Activated CD4-positive, alpha-beta T cell treated with anti-CD3 and anti-CD28 coated beads, Interleukin-10, Interleukin-2, amounts not matched to agents 100 ng/mL and 50 ng/mL, durations not matched to agents 16 hours and 8 hours (primary cell): ENCODE measurements at places on chromosomes 12 and 14.
A peak's percentile ranks its signal among the peaks of the same experiment; 100 is the strongest.

DNA sequence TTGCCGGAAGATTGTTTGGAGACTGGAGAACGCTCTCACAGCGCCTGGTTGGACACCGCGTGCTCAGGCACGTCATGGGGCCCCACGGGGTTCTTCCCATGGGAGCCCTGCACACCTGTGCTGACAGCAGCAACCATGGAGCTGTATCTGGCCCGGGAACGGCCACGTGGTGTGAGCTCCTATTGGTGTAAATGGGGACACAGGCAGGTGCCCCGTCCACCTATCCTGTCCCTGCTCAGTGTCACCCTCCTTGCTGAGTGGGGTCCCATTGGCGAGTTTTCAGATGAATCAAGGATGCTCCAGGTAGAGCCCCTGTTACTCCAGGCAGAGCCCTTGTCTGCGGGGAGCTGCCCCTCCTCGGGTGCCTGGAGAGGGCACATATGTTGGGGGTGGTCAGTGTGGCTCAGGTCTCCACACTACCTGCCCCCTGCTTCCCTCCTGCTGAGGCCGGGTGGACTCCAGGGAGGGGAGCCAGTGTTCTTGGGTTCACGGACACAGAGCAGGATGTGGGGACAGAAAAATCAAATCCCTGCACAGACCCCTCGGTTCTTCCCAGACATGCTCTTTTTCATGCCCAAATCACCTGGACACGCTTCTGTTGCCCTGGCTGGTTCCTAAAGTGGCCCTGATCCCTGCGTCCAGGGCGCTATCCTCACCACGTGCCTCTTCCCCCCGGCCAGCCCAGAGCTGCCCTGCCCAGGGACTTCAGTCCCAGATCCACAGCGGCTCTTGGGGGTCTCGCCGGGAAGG, 250.1 kb downstream of the ADGRD1 start:
- DNase-seq: no peak

GRCh38 chr14:43003845-43004244, 1397.2 kb downstream of the LRFN5 start:
- DNase-seq: no peak

GRCh38 chr12:94374124-94374523, 85.5 kb downstream of the CEP83 start:
- no peak for DNase-seq

DNA sequence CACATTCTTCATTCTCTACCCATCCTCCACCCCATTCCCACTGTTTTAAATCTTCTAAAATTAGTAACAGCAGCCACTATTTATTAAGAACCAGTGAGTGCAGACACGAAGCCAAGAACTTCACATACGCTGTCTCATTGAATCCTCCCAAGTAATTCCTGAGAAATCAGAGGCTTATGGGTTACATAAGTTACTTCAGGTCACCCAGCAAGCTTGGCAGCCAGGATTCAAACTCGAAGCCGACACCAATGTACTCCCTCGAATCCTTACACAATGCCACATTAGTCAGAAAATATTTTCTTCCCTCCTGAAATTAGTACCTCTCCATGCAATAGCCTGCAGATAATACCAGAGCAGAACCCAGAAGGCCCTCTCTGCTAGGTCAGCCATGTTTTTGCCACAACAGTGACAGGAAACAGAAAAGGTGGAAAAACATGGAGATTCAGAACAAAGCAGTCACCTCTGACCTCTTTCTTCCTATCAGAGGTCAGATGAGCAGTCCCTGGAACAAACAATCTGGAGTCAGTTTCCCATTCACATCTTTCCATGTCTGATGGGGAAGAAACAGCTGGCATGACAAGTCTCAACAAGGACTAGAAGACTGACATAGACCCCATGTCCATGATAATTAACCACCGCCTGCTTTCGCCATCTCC, 16.4 kb downstream of the NID2 start:
- no peak for DNase-seq

- peak; percentile 40 for DNase-seq
Measured at GRCh38 chr12:51076236-51076930, 7.0 kb downstream of the CSRNP2 start.

DNA sequence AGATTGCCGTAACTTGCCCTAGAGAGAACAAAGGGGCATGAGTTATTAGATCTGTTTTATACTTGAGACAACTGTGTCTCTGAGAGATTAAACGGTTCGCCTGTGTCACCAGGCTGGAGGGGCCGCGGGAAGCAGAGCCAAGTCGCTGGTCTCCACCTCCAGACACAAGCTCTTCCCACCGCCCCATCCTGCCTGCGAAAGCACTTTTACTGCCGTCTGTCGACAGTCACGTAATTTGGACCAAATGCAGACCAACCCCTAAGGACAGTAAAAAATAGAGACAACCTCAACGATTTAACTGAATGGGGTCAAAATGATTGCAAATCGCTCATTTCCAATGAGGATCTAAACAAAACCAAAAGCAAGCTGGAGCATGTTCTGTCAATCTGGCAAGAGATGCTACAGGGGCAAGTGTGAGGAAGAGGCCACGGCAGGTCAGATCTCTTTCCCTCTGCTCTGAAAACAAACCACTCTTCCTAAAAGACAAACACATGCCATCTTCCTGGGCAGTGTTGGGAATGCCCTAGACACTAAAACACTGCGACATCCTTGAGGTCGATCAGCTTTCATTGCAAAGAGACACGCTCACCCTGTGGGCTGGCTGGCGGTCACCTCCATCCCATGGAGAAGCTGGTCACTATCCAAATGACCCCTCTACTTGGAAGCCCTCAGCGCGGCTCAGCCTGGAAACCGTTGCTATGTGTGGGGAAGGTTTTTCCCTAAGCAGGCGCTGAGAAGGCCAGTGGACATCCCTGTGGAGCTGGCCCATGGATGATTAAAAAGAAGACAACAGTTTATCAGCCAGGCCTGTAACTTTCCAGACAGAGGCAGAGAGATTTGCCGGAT, 17.1 kb downstream of the GSC start:
- no peak for DNase-seq

DNA sequence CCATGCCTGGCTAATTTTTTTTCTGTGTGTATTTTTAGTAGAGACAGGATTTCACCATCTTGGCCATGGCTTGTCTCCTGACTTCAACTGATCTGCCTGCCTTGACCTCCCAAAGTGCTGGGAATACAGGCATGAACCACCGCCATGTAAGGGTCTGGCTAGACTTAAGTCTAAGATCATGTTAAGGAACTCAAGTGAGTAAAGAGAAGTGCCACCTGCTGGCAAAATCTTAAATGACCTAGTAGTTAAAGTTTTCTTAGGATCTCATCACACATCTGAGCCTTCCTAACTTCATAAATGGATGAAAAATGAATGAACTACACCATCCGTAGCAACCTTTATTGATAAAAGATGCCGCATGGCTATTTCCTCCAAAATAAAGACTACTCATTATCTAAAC, 1.7 kb upstream of the C12orf56 start:
- DNase-seq: no peak

DNA sequence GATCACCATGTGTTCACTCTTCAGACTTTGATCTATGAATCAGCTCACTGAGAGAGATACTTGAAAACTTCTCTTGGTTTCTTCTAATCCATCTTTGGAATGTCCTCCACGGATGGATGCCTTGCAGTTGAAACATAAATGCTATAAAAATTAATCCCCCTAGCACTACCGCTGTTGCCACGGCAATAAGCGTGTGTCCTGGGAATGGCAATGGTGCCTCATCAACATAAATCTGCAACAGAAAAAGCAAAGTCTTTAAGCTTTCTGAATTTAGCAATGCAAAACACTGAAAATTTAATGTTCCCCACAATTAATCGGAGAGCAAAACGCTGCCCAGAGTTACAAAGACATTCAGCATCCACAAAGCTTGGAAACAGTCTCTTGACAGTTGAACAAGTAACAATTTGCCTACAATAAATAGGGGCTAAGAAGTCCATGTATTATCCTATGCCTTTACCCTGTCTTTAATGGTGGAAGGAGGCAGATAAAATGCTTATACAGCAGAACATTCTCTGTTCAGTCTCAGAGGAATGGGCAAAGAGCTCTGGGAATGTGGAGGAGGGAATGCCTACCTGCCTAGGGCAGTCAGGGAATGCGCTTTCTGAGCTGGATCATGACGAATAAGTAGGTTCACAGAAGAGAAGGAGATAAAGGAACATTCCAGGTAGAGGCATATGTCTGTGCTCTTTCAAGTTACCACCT, 70.9 kb upstream of the PPP4R3A start:
- DNase-seq: no peak

- DNase-seq: no peak
Measured at GRCh38 chr12:89347325-89347829, 4.9 kb downstream of the DUSP6 start.

- no peak for DNase-seq
Measured at GRCh38 chr14:62213516-62213915, 451.3 kb downstream of the SNAPC1 start.

DNA sequence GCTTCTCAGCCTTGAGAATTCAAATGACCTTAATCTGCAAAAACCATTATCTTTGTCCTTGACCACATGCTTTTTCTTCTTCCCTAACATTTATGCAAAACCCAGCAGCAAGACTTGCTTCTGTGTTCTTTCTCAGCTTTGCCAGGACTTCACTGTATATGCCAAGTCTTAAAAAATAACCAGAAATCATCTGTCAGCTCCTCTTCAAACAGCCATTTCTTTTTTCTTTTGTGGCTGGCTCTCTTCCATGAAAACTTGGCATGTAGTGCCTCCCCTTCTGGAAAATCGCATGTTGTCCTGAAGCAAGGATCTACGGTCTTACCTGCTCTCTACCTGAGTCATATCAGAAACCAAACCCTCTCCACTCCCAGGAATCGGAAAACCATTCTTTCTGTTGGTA, 364.9 kb downstream of the RPS29 start:
- DNase-seq: no peak

GRCh38 chr14:36518586-36519430, 1.2 kb downstream of the NKX2-1 start:
- no peak for DNase-seq

GRCh38 chr14:21476523-21476924, 235 bp downstream of the RAB2B start:
- no peak for DNase-seq

DNA sequence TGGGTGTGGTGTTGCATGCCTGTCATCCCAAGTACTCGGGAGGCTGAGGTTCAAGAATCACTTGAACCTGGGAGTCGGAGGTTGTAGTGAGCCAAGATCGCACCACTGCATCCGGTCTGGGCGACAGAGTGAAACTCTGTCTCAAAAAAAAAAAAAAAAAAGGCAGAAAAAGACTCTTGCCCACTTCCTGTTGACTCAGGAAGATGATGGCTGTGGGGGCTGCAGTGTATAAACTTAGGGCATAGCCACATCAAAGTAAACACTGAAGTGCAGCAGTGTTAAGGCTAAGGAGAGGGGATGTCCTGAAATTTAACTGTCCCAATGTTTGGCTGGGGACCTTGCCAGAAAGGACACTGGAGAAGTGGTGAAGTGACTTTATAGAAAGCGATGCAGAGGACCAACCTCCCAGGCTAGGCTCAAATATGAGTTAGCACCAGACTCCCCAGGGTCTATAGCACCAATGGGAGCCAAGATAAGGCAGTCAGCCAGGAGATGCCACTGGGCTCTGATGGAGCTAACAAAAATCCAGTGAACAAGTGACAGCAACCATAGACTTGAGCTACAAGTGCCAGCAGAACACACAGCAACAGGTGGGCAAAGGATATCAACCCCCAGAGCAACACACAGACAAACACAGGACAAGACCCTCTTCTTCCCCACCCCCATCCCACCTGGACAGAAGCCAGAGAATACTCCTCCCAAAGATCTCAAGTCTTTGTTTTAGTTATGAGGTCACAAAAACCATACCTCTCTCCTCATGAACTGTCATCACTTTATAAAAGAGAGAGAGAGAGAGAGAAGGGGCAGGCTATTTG, 28.0 kb downstream of the NELL2 start:
- peak; percentile 76 for DNase-seq

GRCh38 chr12:50110127-50110761, 1.8 kb upstream of the COX14 start:
- no peak for DNase-seq

DNA sequence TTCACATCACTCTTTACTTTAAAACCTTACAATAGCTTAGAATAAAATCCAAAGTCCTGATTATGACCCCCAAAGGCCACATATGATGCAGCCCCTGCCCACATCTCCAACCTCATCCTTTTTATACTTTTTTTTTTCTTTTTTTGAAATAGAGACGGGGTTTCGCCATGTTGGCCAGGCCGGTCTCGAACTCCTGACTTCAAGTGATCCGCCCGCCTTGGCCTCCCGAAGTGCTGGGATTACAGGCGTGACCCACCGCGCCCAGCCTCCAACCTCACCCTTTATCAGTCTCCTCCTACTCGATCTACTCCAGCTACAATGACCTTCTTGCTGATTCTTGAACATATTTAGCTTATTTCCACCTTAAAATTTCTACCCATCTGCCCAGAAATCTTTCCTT, 1.2 kb upstream of the MAPKAPK5 start:
- no peak for DNase-seq

- DNase-seq: peak; percentile 62
Measured at GRCh38 chr14:61034416-61035120, 53.5 kb downstream of the SLC38A6 start.

DNA sequence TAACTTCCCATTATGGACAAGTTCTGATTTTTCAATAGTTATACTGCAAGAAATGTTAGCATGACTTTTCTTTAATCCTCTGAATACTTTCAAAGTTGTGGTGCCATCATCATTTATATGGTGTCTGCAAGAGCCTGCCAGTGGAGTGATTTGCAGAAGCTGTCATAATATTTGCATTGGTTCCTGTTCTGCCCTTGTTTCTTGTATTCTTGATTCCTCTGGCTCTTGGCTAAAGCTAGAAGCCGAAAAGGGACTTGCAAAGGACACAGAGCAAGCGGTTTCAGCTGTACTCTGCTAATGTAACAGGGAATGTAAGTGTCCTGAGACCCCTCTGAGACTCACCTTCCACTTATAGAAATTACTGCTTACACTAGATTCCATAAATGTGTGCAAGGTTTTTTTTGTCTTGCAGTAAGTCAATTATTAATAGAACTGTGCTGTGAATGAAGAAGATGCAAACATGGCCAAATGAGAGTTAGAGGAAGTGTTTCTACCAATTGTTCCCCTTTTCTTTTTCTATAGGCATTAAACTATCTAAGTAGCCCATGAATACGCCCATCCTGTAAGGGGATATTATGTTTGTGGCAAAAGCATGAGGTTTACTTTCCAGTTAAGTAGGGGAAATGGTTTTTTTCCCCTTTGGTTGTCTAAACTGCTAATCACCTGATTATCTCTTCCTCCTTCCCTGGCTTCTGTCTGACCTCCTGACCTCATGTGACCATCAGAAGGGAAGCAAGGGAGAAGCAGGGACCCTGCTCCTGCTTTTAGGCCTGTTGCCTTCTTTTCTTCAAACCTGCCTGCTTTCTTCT, 5.3 kb downstream of the DYRK4 start:
- no peak for DNase-seq

- DNase-seq: no peak
Measured at GRCh38 chr12:13627536-13627935, 353.9 kb downstream of the GRIN2B start.

DNA sequence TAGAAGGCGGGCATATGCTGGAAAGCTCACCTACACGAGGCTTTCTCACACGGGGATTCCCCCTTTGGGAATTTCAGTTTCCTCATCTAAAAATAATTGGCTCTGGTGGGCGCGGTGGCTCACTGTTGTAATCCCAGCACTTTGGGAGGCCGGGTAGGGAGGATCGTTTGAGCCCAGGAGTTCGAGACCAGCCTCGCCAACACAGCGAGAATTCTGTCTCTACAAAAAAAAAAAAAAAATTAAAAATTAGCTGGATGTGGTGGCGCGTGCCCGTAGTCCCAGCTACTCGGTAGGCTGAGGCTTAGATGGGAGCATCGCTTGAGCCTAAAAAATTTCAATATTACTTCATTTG, 400 bp upstream of the NDUFA12 start:
- DNase-seq: no peak

GRCh38 chr14:76473481-76474263, 97.7 kb downstream of the ESRRB start:
- DNase-seq: no peak
